ENCODE measurements at places on chromosomes 2 and 18.

- peak; percentile 46 for DNase-seq
These were observed at the start of gene ACVR1C for GRCh38 chr2:157628477-157629415. Gene ACVR1C, minus strand, starts transcription at chr2:157628864. Its CDS starts 220 bp downstream, at chr2:157628644.

GRCh38 chr18:36811955-36812354 is 16.8 kb downstream of the TPGS2 start:
- DNase-seq, result no peak

GRCh38 chr2:237863102-237863511 is 3.7 kb downstream of the RAMP1 start:
- no peak for DNase-seq

DNA sequence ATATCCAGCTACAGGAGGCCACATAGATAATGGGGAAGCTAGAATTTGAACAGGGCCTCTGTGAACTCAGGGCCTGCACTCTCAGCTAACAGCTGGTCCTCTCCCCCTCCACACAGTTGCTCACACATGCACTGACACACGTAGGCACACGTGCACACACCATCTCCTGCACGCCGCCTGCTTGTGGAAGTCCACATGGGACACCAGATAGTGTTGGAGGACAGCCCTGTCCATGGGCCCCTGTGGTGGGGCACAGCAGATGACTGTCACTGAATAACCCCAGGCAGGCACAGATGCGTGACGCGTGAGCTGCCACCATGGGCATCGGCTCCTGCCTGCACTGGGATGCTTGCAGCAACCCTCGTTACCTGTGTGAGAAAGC is 52.9 kb downstream of the ADI1 start:
- no peak for DNase-seq

DNA sequence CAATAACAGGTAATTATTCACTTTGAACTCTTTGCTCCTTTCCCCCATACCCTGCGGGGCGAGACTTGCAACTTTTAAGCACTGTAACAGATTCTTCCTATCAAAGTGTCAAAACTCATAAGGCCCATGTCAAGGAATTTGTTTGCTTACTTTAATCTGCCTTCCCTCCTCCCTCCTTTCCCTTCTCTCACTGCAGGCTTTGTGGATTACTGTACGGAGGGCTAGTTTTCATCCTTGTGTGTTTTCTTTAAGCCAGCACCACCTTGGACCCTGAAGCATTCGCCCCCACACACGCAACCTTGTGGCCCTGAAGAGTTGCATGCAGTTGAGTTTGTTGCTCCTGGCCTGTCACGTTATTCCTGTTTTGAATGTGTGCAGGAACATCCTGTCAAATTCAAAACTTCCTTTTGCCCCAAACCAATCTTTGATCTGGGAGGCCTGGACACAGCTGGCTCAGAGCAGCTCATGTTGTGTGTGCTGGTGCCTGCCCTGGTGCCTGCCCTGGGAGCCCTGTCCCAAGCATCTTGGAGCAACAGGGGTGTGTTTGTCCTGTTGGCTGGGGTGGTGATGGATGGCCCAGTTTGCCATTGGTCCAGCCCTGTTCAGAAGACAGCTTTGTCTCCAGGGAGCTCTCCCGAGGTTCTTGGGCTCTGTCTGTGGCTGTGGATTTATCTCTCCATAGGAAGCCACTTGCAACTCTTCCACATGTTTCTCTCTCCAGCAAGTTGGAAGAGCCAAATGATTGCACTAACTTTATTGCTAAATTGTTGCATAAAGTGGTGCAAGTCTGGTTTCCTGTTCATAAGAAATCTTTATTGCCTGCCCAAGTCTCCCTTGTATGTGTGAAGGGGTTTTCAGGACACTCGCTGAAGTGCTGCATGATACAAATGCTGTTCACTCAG is 199.6 kb downstream of the VAPA start:
- no peak for DNase-seq

DNA sequence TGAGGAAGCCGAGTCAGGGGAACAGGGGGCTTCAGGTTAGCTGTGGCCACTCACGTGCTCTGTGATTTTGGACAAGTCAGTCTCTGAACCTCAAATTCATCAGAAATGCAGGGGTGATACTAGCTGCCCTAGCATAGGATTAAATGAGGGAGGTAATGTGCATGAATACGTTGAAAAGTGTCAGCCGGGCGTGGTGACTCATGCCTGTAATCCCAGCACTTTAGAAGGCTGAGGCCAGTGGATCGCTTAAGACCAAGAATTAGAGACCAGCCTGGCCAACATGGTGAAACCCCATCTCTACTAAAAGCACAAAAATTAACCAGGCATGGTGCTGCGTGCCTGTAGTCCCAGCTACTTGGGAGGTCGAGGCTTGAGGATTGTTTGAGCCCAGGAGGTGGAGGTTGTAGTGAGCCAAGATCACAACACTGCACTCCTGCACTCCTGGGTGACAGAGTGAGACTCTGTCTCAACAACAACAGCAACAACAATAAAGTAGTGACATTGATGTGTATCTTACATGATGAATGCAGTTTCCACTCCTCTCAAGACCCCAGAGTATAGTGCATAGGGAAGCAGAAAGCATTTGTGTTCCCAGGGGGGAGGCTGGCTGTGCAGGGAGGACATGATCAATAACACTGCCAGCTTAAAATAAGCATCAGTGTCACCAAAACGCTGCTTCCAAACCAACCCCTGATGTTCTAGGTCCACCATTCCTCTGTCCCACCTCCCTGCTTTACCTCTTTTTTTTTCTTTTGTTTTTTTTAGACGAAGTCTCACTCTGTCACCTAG is 68.8 kb downstream of the HNRNPLL start:
- no peak for DNase-seq

- no peak for DNase-seq
These were observed 425.2 kb downstream of the METTL4 start for GRCh38 chr18:2146092-2146491.

DNA sequence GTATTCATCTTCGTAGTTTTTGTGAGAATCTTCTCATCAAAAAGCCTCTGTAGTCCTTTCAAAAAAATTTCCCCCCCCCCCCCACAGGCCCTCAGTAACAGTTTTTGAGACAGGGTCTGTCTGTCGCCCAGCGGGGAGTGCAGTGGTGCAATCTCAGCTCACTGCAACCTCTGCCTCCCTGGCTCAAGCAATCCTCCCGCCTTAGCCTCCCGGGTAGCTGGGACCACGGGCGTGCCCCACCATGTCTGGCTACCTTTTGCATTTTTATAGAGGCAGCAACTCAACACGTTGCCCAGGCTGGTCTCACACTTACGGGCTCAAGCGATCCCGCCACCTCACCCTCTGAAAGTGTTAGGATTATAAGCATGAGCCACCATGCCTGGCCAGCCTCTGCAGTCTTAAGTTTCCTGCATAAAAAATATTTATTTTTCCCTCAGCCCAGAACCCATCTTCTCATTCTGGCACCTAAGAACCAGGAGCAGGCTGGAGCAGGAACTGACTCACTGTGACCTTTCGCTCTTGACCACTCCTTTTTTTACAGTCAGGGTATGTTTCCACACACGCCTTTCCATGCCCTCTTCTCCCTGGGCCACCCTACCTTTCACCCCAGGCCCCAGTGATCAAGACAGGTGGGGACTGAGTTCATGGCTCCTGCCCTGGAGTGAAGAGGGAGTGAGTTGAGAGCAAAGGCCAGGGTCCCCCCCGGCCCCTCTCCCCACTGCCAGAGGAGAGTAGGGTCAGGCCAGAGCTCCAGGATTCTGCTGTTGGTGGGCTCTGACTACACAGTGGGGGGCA is 32.5 kb upstream of the NT5DC4 start:
- no peak for DNase-seq

- DNase-seq, result no peak
These were observed 259.2 kb downstream of the TGIF1 start for GRCh38 chr18:3709205-3709604.

- no peak for DNase-seq
These were observed 284.2 kb downstream of the THSD7B start for GRCh38 chr2:137049518-137049917.

DNA sequence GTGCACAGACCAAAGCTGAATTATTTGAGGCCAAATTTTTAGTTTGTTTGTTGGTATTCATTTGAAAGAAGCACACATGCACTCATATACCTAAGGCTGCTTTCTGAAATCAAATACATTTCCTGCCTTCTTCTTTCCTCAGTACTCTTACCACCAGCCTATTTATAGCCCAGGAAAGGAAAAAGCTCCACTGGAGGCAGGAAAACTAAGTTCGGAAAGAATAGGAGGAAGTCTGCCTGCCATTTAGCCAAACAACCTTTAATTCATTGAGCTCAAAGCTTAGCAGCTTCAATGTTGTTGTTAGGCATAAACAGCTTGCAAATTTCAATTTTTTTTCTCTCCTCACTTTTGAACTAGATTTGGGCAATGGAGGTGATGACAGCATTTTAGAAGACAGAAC is 40.4 kb upstream of the RASGRP3 start:
- DNase-seq, result no peak

- DNase-seq, result no peak
These were observed 15.0 kb upstream of the KIF5C start for GRCh38 chr2:148860037-148860436.

GRCh38 chr2:67579216-67579615 is 182.1 kb downstream of the ETAA1 start:
- DNase-seq, result no peak

Measured in stimulated activated CD8-positive, alpha-beta memory T cell treated with anti-CD3 and anti-CD28 coated beads, Interleukin-2, amount 100 ng/mL, for 1 hour (primary cell).